ENCODE measurements at places on chromosomes 12 and 14. TPM values are rescaled to one million over a fixed set of nuclear protein-coding genes. Genes with fewer than 3 reads are reported as not detected.

DNA sequence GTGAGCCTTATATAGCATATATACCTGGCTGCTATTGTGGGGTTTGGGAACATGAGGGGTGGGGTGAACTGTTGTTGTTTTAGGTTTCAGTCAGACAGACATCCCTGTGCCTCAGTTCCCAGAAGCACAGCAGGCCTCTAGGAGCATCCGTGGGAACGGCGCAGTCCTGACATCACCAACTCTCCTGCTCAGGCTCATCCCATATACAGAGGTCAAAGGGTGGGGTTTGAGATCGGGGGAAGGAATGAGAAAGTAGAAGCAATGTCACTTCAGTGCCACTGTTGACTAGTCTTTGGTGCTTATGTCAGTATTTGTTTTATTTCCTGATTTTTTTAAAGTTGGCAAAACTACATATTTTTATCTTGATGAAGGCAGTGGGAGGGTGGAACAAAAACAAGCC, 43.1 kb upstream of the A2ML1 start:
- H3K27me3 ChIP-seq, result no peaks in the 10 kb centered on the region
- no peak for DNase-seq
- H3K4me1 ChIP-seq, result no peaks in the 10 kb centered on the region
- no peak overlapping the region for H3K27ac ChIP-seq
- no peak overlapping the region for H3K4me3 ChIP-seq
- H3K36me3 ChIP-seq, result peaks cover 5% of the 10 kb centered on the region

- no peaks in the 10 kb centered on the region for H3K36me3 ChIP-seq
- no peak overlapping the region for H3K27ac ChIP-seq
- H3K27me3 ChIP-seq, result no peaks in the 10 kb centered on the region
- no peak for DNase-seq
Measured at GRCh38 chr14:95679148-95679815, 6.9 kb upstream of the TCL1B start.

DNA sequence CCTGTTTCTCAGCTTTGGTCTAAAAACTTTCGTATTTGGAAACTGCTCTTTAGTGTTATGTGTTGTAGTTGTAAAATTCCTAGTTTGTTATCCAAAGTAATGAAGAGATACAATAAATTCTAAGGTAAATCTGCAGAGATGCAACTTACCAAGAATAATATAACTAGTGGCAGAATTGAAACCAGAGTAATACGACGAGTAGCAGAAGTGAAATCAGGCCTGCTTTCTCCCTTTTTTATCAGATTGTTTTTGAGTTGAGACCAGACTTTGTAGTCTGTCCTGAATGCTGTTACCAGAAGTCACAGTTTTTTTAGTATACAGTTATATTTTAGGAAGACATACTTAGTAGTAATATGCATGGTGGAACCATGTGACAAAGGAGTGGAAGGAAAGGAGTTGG, 12.5 kb downstream of the PAPOLA start:
- H3K4me3 ChIP-seq, result no peak overlapping the region
- H3K4me1 ChIP-seq, result peaks cover 7% of the 10 kb centered on the region
- no peaks in the 10 kb centered on the region for H3K36me3 ChIP-seq
- DNase-seq, result no peak
- no peak overlapping the region for H3K27ac ChIP-seq
- H3K27me3 ChIP-seq, result no peaks in the 10 kb centered on the region

DNA sequence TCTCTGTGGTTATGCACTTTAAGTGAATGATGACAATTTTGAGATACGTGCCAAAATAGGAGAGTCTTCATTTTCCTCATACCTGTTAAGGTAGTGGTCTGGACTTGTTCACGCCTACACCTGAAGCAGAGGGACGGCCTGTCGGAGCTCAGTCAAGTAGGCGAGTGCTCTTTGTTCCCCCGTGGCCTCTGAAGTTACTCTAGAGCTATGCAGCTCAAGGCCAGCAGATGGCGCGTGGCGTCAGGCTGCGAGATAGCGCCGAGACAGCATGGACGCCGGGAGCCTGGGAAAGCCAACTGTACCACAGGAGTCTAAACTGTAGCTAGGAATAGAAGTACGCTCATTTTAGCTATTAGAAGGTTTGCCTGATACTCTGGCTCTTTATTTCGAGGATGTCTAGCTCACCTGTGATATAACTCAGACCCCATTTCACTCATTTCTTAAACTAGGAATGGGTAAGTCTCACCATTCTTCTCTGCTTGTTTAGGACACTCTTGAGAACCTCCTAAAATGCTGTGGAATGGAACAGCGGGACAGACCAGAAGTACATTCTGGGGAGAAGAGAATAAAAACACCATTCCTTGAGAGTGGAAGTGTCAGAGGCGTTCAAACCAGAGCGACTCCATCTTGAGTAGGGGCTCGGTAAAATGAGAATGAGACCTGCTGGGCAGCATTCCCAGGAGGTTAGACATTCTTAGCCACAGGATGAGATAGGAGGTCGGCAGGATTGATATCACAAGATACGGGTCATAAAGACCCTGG, 267.4 kb upstream of the HMGA2 start:
- no peaks in the 10 kb centered on the region for H3K36me3 ChIP-seq
- no peaks in the 10 kb centered on the region for H3K4me1 ChIP-seq
- no peak overlapping the region for H3K4me3 ChIP-seq
- H3K27ac ChIP-seq, result no peak overlapping the region
- no peaks in the 10 kb centered on the region for H3K27me3 ChIP-seq

DNA sequence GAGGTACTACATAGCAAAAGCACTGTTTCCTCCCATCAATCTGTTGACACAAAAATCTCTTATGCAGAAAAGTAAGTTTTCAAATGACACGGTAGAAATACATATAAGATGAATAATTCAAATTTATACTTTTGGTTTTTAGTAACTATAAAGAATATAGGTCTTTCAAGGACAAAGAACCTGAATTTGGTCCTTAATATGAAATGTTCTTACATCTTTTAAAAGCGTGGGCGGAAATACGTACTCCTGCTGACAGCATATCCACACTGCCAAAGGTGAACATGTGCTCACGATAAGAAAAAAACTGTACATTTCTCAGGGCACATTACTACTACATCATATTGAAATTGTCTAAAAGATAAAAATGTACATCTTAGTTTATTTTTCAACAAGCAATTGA, 127.6 kb downstream of the FOXN3 start:
- no peaks in the 10 kb centered on the region for H3K27me3 ChIP-seq
- no peaks in the 10 kb centered on the region for H3K36me3 ChIP-seq
- DNase-seq, result no peak
- H3K4me1 ChIP-seq, result peaks cover 29% of the 10 kb centered on the region
- H3K27ac ChIP-seq, result no peak overlapping the region
- H3K4me3 ChIP-seq, result no peak overlapping the region

- H3K4me1 ChIP-seq, result no peaks in the 10 kb centered on the region
- no peak for DNase-seq
- H3K4me3 ChIP-seq, result no peak overlapping the region
- H3K27ac ChIP-seq, result no peak overlapping the region
- no peaks in the 10 kb centered on the region for H3K36me3 ChIP-seq
- H3K27me3 ChIP-seq, result no peaks in the 10 kb centered on the region
Measured at GRCh38 chr14:94341656-94342333, 18.7 kb upstream of the SERPINA6 start.

GRCh38 chr12:117513353-117513752, 151.9 kb upstream of the NOS1 start:
- DNase-seq, result no peak
- peaks cover 10% of the 10 kb centered on the region for H3K4me1 ChIP-seq
- no peak overlapping the region for H3K27ac ChIP-seq
- no peaks in the 10 kb centered on the region for H3K36me3 ChIP-seq

DNA sequence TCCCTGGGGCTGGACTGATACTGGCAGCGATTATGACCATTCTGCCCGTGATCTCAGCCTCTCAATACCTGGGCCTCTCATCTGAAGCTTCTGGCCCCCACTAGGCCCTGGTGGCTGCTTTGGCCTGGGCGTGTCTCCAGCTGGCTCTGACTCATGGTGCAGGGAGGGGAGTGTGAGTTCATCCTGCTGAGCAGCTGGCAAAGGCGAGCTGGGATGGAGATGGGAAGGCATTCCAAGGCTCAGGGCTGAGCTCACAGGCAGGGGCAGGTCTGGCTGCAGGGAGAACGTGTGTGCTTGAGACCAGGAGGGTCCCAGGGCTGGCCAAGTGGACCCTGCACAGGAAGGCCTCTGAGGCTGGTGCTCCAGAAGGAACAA, 221.8 kb downstream of the TMEM121 start:
- H3K27me3 ChIP-seq, result no peaks in the 10 kb centered on the region
- DNase-seq, result no peak
- no peaks in the 10 kb centered on the region for H3K4me1 ChIP-seq
- no peak overlapping the region for H3K4me3 ChIP-seq
- H3K36me3 ChIP-seq, result no peaks in the 10 kb centered on the region

DNA sequence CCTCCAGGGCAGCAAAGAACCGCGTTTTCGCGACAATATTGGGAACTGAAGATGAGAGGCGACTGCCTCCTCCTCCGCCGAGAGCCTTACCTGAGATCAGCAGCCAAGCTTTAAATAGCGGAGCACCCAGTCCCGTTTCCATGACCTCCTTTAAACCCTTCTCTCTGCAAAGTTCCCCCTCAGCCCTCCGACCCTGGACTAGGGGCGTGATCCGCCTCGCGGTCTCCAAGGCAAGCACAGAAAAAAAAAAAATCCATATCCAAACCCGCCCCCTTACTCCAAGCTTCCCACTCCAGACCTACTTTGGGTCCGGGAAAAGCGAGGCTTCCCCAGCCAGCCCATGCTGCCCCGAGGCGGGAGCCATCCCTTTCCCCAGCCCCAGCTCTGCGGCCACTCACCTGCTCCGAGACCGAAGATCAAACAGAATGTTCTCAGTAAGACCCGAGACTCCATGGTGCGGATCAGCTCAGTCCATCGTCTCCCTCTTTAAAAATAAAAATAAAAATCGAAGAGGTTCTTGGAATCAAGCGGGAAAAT, 630 bp downstream of the NELL2 start:
- H3K4me3 ChIP-seq, result peak overlapping the region; percentile 89
- H3K27ac ChIP-seq, result no peak overlapping the region
- H3K4me1 ChIP-seq, result no peaks in the 10 kb centered on the region
- DNase-seq, result no peak
- no peaks in the 10 kb centered on the region for H3K27me3 ChIP-seq
- no peaks in the 10 kb centered on the region for H3K36me3 ChIP-seq

- H3K36me3 ChIP-seq, result 0 out of 2 replicates have a peak, but pooled peaks cover 2% of the 10 kb centered on the region
- H3K27me3 ChIP-seq, result no peaks in the 10 kb centered on the region
- no peaks in the 10 kb centered on the region for H3K4me1 ChIP-seq
- DNase-seq, result no peak
- no peak overlapping the region for H3K4me3 ChIP-seq
Measured at GRCh38 chr14:51293149-51293911, 53.3 kb downstream of the TMX1 start.

- H3K4me3 ChIP-seq, result peak overlapping the region; percentile 94
- H3K4me1 ChIP-seq, result no peaks in the 10 kb centered on the region
- no peaks in the 10 kb centered on the region for H3K36me3 ChIP-seq
Measured at GRCh38 chr12:110501399-110501751, 536 bp downstream of the VPS29 start.

DNA sequence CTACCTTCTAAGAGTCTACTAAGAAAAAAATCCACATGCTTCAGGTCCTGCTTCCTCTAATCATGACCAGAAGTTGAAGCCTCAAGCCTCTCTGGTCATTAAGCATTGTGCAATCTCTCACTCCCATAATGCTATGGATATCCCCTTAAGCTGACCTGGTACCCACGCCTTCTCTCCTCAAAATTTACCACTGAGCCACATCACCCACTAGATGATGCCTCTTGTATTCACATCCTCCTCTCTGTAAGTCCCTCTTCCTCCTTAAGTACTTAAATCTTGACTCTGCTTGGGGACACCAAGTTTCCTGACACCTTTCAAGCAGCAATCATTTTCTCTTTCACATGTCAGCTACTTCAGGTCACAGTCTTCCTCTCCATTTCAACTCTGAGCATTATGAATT, 9.8 kb downstream of the GALNT4 start:
- H3K27ac ChIP-seq, result no peak overlapping the region
- no peaks in the 10 kb centered on the region for H3K27me3 ChIP-seq
- H3K4me1 ChIP-seq, result no peaks in the 10 kb centered on the region

DNA sequence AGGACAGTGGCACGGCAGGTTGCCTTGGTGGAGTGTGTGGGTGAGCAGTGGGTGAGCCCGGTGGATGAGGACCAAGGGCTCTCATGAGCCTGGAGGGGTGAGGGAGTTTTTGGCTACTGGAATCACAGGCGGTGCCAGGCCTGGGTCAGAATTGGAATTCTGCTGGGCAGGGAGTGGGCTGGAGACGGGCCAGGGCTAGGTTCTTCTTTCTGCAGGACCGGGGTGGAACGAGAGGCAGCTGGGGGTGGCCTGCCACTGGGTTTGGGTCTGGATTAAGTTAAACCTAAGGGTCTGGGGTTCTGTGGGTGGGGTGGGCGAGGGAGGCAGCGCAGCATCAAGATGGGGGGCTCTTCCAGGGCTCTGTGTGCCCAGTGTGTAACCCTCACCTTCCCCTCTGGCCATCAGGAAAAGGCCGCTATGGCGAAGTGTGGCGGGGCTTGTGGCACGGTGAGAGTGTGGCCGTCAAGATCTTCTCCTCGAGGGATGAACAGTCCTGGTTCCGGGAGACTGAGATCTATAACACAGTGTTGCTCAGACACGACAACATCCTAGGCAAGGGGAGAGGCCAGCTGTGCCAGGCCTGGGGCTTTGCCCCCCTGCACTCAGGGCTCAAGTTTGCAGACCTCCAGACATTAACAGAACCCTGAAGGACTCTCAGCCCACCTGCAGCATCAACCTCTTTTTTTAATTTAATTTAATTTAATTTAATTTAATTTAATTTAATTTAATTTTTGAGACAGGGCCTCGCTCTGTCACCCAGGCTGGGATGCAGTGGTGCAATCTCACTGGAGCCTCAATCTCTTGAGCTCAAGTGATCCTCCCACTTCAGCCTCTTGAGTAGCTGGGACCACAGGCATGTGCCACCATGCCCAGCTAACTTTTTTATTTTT, 7.0 kb downstream of the ACVRL1 start:
- no peaks in the 10 kb centered on the region for H3K4me1 ChIP-seq
- DNase-seq, result no peak
- no peak overlapping the region for H3K27ac ChIP-seq
- H3K4me3 ChIP-seq, result no peak overlapping the region
- no peaks in the 10 kb centered on the region for H3K36me3 ChIP-seq

GRCh38 chr14:93269341-93270068, 62.4 kb downstream of the UBR7 start:
- no peaks in the 10 kb centered on the region for H3K36me3 ChIP-seq
- H3K4me1 ChIP-seq, result no peaks in the 10 kb centered on the region
- H3K27me3 ChIP-seq, result no peaks in the 10 kb centered on the region
- no peak overlapping the region for H3K27ac ChIP-seq
- no peak overlapping the region for H3K4me3 ChIP-seq

DNA sequence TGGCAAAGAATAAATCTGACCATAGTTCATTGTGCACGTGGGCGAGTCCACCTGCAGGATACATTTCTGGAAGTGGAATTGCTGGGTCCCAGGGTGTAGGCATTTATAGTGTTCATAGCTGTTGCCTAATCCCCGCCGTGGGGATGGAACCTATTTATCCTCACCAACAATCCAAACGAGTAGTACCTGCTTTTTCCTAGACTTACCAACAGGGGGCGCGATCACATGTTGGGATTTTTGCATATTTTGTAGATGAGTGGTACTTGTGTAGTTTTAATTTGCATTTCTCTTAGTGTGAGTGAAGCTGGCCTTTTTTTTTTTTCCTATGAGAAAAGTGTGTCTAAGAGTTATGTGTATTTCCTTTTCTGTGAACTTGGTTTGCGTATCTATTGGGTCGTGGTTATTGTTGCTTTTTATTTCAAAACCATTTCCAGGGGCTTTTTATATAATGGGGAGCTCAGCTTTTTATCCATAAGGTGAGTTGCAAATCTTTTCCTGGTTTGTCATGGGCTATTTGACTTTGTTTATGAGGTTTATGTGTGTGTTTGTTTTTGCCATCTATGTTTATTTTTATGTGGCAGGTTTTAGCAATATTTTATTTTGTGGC, 67.2 kb downstream of the CCDC92 start:
- H3K4me1 ChIP-seq, result peaks cover 7% of the 10 kb centered on the region
- no peak overlapping the region for H3K27ac ChIP-seq
- DNase-seq, result no peak

The PZP gene
- polyA plus RNA-seq, result 0.08 TPM

The VWF gene
- 0.39 TPM for polyA plus RNA-seq

The MYO1H gene
- 0.03 TPM for polyA plus RNA-seq

The GPR84 gene
- polyA plus RNA-seq, result 0.09 TPM

The AQP2 gene
- polyA plus RNA-seq, result not detected

The HOXC9 gene
- not detected for polyA plus RNA-seq
